ENCODE measurements at places on chromosomes 2 and 18.

DNA sequence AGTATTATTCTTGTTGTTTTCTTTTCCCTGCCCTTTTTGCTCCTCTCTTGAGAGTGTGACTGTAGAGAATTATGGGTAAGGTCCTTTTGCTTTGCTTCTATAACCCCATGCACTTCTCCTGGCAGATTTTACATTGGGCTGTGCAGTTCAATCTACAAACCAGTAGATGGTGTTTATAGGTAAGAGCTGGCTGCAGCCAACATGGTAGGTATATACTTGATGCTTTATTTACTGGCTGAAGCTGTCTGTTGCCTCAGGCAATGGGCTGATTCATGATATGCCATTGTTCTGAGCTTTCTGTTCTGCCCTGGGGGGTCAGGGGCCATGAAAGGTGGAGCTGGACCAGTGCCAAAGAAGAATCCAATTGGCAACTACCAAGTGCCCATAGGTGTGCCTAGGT, 48.3 kb upstream of the MYL1 start:
- no peak for DNase-seq

- no peak for DNase-seq
Observed at GRCh38 chr18:75779910-75780309, 352.4 kb upstream of the SMIM21 start.

DNA sequence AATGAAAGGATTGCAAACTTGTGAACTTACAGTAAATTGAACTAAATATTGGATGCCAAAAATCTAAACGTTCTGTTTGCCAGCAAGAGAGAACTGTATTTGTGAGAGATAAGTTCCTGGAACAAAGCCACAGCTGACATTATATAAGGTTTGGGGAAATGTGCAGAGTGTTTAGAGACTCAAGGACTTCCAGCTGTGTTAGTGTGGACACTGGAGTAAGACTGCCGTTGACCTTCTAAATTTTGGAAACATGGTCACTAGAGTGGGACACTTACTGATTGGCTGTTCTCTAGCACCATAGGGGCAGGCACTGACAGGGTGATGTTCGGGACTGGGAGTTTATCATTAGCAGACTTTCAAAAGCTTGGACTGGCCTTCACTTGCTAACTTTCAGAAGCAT, 40.5 kb downstream of the SCN9A start:
- no peak for DNase-seq

DNA sequence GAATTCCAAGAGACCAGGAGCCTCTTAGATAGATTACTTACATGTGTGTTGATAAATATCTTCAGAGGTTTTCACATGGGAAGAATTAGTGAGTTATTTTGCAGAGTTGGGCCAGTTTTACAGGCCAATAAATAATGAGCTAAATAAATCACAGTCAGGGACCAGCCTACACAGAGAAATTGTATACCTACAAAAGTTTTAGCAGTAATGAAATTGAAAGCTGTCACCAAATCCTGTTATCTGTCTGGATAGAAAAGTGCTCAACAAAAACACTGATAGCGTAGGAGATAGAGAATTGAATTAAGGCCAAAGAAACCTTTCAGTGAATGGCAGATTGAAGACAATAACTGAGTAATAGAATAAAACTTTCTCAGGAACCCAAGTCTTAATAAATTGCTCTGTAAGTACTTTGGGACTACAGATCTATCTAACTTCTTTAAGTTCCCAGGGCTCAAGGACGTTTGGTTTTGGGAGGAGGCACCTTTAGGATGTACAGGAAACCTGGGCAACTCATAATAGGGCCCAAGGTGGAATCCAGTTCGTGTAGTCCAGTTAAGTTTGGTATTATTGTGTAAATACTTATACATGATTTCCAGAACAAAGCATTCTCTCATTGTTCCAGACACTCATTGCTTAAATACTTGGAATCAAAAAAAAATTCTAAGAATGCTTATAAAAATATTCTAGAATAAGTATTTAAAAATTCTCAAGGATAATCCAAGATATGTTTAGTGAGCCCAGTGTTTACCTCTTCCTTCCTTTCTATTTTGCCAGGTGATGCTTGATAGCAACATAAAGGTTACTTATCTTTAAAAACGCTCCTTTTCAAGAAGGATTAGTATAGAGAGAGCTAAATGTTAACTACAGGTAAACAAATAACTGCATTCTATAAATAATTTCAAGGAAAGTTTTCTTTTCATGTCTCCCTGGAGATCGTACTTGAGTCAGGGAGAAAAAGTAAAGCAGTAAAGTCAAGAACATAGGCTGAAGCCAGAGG, 134.5 kb downstream of the NCKAP5 start:
- DNase-seq, result no peak

GRCh38 chr2:8612734-8613179, 69.1 kb upstream of the ID2 start:
- no peak for DNase-seq

DNA sequence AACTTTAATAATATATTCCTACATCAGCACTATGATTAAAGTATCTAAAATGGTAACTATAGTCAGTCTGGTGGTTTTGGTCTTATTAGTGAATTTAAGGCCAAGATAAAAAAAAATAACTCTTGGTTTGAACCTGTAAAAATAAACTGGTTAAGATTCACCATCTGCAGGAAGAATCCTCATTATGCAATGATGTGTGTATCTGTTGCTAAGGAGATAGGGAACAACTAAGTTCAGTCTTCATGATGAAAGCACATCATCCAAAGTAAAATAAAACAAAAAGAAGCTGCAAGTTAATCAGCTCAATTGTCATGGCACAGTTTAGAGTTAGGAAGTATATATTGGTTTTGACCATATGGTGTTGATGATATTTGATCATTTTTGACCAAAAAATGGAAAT, 466.0 kb downstream of the NYAP2 start:
- no peak for DNase-seq

DNA sequence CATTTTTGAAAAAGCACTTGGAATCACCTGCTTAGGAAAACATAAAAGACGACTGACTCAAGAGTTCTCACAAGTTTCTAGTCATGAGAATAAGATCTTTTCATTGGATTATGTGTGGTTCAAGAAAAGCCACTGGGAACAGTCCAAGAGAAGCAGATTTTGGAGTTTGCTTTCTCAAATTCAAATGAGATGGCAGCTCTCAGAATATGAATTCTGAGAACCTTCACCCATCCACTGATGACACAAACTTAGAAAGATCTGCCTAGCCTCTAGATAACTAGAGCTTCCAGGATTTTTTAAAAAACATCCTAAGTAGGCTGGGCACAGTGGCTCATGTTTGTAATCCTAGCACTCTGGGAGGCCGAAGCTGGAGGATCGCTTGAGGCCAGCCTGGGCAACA, 26.8 kb downstream of the MEX3C start:
- no peak for DNase-seq

All from stimulated activated CD4-positive, alpha-beta T cell treated with anti-CD3 and anti-CD28 coated beads, Interleukin-4, amount 100 ng/mL, for 24 hours (primary cell).